ENCODE measurements at places on chromosomes 1 and 21.
A peak's percentile ranks its signal among the peaks of the same experiment; 100 is the strongest.

GRCh38 chr1:110903853-110904500 lies 31.0 kb downstream of the CD53 start:
- no peak for DNase-seq

DNA sequence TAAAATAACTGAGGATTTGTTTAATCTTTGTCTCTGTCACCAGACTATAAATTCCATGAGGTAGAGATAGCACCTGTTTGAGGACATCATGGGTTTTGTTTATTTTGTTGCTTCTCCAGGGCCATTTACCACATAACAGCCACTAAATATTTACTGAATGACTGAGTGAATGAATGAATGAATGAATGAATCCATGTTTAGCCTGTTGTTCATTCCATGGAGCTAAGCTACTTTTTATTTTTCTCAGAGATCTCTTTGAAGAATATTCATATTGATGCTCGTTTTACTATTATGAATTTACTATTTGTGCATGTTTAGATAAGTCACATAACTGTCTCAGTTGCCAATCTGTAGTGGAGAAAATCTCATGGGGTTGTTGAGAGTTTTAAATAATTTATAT lies 17.7 kb downstream of the LRRC8B start:
- no peak for DNase-seq

DNA sequence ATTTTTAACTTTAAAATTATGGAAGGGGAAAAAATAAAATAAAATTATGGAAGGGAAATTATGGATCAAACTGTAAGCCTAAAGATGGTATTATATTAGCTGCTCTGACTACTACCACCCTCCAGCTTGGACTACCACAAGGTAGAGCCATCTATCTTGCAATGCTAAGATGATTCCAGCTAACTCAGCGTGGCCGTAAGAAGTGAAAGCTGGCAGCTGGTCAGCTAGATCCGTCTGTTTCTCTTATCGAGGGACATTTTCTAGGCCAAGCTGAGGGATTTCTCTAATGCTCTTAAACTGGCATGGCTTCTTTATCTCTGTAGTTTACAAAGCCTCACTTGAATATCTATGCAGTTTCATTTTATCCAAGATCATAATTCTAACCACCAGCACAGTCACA lies 31.5 kb downstream of the LYST start:
- no peak for DNase-seq

DNA sequence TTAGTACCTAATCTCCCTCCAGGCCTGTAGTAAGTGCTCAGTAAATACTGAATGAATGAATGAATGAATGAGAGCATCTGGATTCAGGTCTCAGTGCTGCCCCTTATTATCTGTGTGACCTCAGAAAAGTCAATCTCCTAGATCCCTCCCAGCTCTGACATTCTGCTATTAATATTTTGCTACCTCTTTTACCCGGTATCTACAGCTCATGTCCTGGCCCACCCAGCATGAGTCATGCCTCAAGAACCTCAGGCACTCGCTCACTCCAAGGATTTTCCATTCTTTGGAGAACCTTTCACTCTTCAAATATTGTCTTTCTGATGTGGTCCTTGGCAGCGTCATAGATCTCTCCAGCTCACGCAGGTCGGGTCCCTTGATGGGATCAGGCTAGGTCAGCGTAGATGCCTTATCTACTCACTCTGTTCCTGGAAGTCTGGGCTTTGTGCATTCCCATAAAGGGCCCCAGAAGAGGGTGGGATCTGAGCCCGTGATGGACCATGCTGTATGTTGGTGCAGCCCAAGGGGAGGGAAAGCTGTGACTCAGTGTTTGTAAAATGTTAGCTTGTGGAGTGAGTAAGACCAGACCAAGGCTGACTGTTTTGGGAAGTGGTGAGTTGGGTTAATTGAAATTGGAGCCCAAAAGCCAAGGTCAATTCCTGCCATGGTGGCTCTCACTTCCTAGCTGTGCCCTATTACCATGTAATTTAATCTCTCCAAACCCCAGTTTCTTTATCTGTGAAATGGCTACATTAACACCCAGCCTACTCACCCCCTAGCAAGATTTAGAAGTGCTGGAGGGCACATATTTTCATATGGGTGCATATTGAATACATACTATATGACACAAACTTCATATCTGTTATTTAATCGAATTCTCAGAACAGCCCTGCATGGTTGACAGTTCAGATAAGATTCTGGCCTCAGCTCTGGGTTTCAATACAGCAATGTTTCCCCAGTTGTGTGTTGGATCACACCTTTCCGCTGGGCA lies 214.1 kb upstream of the USP24 start:
- peak; percentile 74 for DNase-seq

- no peak for DNase-seq
These were observed 38.7 kb downstream of the CHAF1B start for GRCh38 chr21:36423771-36424433.

- DNase-seq, result no peak
These were observed 4.7 kb upstream of the ABCG1 start for GRCh38 chr21:42214081-42214750.

DNA sequence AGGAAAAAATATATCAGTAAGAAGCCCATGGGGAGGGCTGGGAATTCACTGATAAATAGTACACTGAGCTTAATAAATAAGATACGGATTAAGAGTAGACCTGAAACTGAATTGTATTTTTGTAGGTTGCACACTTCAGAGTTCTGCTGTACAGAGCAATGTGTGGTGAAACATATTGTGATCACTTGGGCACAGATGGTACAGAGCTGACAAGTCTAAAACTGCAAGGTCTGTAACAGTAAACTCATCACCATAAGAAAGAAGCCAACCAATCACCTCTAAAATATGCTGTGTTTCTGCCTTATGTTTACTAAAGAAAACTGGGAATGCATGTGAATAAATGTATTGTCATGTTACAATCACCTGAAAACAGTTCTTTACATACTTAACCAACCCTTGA lies 360.7 kb downstream of the MRPL39 start:
- no peak for DNase-seq

Data from GOT3 (cell line).